ENCODE measurements at places on chromosomes 5 and 9.
A peak's percentile ranks its signal among the peaks of the same experiment; 100 is the strongest.

GRCh38 chr9:6334305-6334704 is 6.1 kb downstream of the TPD52L3 start:
- DNase-seq: no peak

GRCh38 chr5:96687812-96688453 is 25.8 kb downstream of the CAST start:
- DNase-seq: no peak

GRCh38 chr9:13444245-13445102 is 165.0 kb upstream of the MPDZ start:
- DNase-seq: no peak

DNA sequence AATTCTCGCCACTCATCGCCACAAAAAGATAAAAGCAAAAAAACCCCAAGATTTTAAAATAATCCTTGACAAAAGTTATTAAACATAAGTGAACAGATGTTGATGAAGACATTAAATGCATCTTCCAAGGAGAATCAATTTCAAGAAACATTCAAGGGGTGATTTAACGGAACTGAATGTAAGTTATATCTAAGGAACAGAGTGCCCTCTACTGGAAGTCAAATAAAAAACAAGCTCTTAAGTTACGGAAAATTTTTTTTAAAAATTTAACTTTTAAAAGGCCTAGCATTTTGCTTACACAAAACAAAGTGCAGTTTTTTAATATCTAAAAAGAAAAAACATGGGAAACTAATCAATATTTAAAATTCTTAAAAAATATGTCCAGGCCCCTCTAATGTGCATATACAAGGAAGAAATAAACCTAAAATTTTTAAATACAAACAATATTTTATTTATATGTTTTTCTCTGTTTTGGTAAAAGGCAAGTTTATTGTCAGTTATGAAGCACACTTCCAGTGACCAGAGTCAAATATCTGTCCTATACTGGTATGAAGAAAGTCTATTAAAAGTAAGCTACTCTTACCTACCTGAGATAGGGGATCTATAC is 28.0 kb downstream of the TEX10 start:
- DNase-seq: no peak

GRCh38 chr5:164934561-164934960 is 1429.1 kb downstream of the MAT2B start:
- no peak for DNase-seq

DNA sequence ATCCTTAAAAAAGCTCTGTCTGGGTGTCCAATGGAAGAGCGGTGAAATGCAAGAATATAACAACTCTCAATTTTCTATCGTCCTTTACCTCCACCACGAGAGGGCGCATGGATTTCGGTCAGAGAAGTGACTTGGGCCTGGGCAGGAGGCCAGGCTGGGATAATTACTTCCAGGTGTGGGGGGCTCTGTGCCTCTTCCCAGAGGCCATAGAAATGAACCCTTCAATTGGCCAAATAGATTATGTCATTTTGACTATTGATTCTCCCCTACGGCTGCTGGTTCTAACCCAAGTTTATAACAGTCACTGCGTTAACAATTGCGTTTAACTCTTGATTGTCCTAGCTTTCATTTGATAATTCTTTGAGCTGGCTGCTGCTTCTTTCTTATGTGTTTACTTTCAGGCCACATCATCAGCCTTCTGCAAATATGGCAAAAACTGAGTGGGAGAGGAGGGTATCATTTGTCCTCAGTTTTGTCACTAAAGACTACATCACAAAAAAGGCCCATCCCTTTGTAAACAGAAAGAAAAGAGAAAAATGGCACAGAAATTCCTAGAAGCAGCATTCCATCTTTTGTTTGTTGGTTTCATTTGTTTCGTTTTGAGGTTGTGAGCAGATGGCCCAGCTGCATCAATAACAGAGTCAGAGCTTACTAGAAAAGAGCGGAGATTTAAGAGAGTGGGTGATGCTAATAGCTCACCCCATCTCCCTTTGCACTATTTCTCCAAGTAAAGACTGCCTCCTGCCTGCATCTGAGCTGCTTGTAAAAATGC is 45.4 kb upstream of the ZFR start:
- DNase-seq: peak; percentile 41

- DNase-seq: no peak
Observed at GRCh38 chr9:90124961-90125360, 517.7 kb downstream of the DIRAS2 start.

- DNase-seq: peak; percentile 26
Observed at GRCh38 chr9:113178087-113178486, 27.3 kb downstream of the SLC31A2 start.

GRCh38 chr5:179832039-179832745 is 11.5 kb downstream of the SQSTM1 start:
- DNase-seq: no peak

- DNase-seq: peak; percentile 60
Observed at GRCh38 chr5:80206282-80206681, 49.6 kb downstream of the SERINC5 start.

GRCh38 chr5:32828492-32828891 is 117.4 kb downstream of the NPR3 start:
- no peak for DNase-seq

- DNase-seq: no peak
Observed at GRCh38 chr5:82766206-82766605, 311.0 kb downstream of the TMEM167A start.

- DNase-seq: no peak
Observed at GRCh38 chr5:160240350-160240749, 11.0 kb downstream of the FABP6 start.

- peak; percentile 74 for DNase-seq
Observed at GRCh38 chr5:149227168-149227826, 44.4 kb upstream of the AFAP1L1 start.

DNA sequence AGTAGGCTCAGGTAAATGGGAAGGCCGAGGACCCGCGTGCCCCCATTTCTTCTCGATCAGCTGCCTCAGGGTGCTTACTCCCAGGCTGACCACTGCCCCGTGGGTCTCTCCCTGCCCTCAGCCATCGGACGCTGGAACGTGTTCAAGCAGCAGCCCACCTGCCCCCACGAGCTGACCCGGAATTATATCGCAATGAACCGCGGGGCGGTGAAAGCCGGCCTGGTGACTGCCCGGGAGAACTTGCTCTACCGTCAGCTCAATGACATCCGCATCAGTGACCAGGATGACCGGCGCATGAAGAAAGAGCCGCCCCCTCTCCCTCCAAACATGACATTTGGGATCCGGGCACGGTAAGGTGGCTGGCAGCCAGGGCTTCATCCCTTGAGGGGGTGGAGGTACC is 83.2 kb upstream of the BARHL1 start:
- no peak for DNase-seq

DNA sequence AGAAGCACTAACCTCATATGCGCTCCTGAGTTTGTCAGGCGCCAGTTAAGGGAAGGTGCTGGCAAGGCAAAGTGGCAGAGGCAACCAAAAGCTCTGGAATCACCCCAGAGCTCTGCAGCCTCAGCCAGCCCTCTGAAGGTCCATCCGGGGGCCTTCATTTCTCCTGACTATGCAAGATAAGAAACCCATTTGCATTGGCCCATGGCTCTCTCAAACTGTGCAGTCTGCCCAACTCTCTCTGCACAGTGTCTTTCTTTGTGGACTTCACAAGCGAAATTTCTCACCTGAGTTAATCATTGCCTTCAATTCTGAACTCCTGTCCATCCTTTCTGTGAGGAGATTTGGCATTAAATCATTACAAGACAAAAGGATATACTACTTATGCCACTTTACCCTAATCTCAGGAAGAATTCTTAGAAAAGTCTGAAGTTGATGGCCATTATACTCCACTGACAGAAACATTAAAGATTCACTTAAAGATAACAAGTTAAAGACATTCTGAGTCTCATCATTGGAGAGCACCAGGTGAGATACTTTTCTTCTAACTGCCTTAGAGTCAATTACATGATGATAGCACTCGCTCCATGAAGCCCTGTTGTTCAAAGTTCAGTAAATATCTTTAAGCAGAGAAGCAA is 235.6 kb downstream of the SPOCK1 start:
- DNase-seq: no peak

DNA sequence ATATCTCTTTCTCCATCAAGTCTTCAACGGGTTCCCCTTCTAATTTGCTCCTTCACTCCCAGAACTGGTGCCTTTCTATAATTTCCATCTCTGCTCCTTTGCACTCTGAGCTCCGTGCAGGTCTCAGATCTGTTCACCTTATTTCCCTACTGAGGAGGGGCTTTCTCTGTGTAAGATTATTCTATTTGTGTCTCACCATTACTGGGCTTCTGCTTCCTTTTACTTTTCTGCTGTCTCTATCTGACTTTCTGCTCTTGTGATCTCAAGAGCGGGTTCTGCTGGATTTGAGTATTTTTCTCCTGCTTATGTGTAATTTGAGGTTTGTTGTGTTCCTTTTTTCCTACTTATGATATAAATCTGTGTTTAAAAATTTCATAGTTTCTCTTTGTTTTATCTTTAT is 117.5 kb downstream of the PCSK5 start:
- no peak for DNase-seq

GRCh38 chr5:80406980-80407734 is 707 bp upstream of the ZFYVE16 start:
- DNase-seq: no peak

DNA sequence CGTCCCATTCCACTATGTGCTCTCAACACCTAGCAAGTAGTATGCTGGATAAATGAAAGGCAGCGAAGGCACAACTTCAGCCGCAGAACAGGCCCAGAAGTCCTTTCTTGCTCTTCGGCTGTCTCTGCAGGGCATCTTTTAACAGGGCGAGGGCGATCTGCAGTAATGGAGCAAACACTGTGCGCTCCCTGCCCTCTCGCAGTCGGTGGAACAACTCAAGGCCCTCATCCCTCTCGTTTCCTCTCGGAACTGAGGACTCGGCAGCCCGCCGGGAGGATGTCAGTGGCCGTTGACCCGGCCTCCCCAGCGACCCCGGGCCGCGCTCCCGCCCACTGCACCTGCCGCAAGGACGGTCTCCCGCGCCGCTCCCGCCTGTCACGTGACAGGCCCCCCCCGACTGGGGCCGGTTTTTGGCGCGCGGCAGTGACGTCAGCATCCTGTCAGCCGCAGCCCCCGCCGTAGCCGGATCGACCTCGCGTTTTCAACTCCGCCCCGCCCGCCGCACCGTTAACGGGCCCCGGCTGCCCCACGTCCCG is 1.1 kb downstream of the ZNF367 start:
- DNase-seq: no peak

DNA sequence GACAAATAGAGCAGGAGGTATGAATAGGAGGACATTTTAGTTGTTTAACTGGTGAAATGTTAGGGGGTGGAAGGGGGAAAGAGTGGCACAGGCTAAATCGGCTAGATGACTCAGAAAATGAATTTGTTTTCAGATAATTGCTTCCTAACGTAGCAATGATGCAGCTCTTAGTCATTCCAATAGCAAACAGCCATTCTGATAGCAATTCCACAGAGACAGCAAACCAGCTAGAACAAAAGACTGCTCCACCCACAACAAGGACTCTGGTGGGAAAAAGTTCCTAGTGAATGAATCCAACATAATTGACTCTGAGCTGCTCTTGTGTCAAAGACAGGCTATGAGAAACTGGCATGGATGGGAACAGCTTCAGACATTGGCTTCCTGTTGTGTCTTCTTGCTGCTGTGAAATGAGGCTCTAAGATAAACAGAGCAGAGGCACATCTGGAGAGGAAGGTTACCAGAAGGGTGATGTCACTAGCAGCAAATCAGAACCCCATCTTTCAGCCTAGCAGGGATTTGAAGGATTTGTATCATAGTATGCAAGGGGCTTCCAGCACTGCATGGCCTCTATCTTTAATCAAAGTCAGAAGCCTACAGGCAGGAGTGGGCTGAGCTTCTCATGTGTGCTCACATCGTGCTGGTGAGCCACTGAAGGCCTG is 28.1 kb upstream of the F2RL1 start:
- peak; percentile 99 for DNase-seq

- peak; percentile 48 for DNase-seq
Observed at GRCh38 chr5:13567819-13568218, 376.7 kb downstream of the DNAH5 start.

DNA sequence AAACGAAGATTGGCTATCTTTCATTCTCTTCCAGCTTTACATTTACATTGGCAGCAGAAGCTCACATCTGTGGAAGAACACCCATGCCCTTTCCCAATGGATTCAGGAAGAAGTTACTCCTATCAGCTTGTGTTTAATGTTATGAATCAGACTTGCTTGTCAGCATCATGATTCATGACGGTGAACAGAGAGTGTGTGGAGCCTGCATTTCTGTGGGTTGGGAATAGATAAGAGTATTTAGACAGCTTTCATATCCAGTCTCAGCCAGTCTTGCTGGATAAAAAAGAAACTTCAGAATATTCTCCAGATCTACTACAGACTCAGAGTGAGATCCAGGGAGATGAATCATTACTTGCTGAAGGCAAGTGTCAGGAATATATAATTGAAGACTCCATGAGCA is 812.9 kb upstream of the ZNF608 start:
- peak; percentile 96 for DNase-seq

- DNase-seq: no peak
Observed at GRCh38 chr5:59673438-59674058, 220.0 kb downstream of the PDE4D start.

GRCh38 chr5:36874465-36874864 is 2.1 kb upstream of the NIPBL start:
- DNase-seq: no peak

GRCh38 chr5:146073239-146073900 is 32.0 kb downstream of the PLAC8L1 start:
- DNase-seq: no peak

DNA sequence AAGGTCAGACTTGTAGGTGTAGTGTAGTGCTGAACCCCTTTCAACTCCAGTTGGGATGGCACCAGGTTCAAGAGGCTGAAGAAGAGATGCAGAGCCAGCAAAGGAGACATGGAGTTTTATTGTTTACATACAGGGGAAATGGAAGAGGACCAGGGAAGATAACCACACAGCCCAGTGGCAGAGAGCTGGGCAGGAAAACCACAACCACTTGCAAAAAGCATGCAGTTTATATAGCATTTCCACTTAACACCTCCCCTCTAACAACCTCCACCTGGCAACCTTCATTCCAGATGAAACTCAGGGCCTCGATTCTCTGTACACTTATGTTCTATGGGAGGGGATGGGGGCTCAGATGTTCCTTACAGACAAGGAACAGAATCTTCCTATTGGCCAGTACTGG is 56.9 kb downstream of the SNX24 start:
- DNase-seq: no peak

DNA sequence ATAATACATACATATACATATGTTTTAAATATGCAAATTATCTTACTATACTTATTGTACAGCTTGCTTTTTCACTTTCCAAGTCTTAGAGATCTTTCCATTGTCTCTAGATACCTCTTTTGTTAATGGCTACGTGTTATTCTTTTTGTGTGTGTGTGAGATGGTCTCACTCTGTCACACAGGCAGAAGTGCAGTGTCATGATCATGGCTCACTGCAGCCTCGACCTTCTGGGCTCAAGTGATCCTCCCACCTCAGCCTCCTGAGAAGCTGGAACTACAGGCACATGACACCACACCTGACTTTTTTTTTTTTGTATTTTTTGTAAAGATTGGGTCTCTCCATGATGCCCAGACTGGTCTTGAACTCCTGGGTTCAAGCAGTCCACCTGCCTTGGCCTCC is 2.8 kb downstream of the OSMR start:
- DNase-seq: no peak
